ENCODE measurements at places on chromosomes 2 and 18.

DNA sequence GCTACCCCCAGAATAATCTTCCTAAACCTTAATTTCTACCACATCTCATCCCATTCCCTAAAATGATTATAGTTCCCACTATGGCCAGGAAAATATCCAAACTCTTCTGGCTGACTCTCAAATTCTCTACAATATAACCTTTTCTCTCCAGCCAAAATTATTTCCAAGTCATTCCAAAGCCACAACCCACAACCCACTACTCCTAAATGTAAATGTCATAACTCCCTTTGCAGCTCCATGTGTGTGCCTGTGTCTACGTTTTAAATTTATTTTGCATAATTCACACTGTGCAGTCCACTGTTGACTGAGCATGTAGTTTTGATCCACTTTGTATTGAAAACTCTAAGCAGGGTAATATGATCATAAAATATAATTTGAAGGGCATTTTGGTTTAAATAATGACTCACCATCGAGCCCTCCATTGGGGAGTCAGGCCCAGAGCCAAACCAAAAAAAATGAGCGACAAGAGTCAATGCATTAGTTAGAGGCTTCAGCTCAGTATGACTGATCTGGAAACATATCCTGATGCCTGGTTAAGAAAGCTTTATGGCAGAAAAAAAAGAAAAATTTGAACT is 171.0 kb downstream of the AFF3 start:
- no peak for DNase-seq

GRCh38 chr2:239682518-239682917 is 281.7 kb upstream of the HDAC4 start:
- no peak for DNase-seq

- no peak for DNase-seq
Measured at GRCh38 chr2:236464140-236464539, 105.5 kb upstream of the ACKR3 start.

DNA sequence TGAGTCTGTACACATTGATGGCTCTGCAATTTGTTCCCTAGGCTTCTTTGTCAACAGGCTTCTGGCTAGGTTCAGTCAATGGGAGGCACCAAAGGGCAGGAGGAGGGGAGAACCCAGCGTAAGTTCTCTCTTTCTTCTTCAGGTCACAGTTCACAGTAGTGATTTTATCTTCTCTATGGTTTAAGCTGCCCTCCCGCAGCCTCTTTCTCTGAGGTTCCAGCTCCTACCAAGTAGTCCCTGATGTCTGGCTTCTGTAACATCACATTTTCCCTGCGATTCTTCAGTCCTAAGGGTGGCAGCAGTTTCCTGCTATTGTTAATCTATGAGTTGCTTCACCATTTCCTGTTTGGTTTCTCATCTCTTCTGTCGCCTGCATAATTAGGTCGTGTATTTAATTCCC is 107.4 kb downstream of the CPO start:
- no peak for DNase-seq

DNA sequence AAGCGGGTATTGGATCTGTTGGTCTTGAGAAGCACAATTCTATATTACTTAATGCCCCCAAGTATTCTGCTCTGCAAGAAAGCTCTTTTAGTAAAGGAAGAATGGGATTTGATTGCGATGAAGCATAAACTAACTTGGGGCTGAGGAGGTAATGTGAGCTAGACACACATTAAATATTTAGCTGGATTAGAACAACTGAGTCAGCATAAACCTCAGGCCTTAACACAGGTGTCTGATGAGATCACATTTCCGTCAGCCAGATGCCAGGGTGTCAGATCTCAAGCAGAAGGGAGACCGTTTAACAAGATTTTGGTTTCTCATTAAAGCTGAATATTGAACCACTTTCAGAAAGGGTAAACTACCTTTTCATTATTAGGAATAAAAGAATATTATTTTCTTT is 94.5 kb downstream of the GYPC start:
- no peak for DNase-seq

DNA sequence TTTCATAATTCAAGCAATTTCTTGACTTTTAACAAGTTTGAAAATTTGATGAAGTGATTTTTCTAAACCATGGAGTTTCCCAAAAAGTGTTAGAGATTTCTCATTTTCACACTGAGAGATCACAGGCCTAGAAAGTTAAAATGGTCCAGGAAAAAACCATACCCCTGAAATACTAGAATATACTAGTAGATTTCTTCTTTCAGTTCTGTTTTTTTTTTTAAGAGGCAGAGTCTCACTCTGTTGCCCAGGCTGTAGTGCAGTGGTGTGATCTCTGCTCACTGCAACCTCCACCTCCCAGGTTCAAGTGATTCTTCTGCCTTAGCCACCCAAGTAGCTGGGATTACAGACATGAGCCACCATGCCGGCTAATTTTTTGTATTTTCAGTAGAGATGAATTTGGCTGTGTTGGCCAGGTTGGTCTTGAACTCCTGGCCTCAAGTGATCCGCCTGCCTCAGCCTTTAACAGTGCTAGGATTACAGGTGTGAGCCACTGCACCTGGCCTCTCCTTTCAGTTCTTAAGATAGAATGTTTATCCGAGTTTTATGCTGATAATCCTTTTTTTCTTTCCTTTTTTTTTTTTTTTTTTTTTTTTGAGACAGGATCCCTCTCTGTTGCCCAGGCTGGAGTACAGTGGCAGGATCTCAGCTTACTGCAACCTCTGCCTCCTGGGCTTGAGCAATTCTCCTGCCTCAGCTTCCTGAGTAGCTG is 14.4 kb downstream of the MTHFD2 start:
- no peak for DNase-seq

DNA sequence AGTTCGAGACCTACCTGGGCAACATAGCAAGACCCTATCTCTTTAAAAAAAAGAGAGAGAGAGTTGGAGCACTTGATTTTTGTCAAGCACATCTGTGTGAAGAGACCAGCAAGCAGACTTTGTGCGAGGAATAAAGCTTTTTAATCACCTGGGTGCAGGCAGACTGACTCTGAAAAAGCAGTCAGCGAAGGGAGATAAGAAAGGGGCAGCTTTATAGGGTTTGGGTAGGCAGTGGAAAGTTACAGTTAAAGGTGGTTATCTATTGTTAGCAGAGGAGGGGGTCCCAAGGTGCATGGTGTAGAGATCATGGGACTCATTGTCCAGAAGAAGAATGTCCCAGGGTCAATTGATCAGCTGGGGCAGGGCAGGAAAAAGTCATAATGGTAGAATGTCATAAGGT is 34.4 kb downstream of the NCL start:
- DNase-seq = no peak

DNA sequence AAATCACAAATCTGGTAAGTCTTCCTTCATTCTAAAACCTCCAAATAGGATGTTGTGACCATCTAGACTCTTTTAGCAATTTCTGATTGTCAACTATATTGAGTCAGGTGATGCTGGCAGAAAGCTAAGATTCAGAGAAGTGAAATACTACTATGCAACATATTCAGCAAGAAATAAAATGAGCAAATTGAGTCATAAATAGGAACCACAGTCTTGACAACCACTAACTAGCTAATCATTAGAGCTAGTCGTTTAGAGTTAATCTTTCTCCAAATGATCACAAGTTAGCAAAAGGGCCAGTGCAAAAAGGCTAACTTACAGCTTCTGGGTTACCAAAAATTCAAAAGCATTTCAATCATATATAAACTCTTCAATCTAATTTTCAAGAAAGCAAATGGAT is 54.5 kb downstream of the ROCK1 start:
- no peak for DNase-seq

- DNase-seq = no peak
Measured at GRCh38 chr18:78871618-78872017, 108.0 kb upstream of the SALL3 start.
